ENCODE measurements at places on chromosomes 12 and 14.

DNA sequence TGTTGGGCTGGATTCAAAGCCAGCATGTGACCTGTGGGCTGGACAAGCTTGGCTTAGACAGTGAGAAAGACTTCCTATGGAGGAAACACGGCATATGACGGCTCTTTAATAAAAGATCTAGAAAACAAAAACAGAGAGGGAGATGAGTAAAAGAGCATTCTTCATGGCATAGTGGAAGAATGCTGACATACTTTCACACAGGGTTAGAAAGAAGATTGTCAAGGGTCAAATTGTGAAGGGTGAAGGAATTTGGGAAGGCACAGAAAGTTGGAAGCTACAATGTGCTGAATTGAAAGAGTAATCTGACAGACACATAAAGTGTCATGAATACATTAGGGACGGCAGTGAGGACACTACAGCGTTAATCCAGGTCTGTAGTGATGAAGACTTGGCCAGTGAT, 63.4 kb downstream of the GALNT4 start:
- no peak for DNase-seq

GRCh38 chr12:81874586-81874985, 115.4 kb upstream of the PPFIA2 start:
- DNase-seq, result no peak

DNA sequence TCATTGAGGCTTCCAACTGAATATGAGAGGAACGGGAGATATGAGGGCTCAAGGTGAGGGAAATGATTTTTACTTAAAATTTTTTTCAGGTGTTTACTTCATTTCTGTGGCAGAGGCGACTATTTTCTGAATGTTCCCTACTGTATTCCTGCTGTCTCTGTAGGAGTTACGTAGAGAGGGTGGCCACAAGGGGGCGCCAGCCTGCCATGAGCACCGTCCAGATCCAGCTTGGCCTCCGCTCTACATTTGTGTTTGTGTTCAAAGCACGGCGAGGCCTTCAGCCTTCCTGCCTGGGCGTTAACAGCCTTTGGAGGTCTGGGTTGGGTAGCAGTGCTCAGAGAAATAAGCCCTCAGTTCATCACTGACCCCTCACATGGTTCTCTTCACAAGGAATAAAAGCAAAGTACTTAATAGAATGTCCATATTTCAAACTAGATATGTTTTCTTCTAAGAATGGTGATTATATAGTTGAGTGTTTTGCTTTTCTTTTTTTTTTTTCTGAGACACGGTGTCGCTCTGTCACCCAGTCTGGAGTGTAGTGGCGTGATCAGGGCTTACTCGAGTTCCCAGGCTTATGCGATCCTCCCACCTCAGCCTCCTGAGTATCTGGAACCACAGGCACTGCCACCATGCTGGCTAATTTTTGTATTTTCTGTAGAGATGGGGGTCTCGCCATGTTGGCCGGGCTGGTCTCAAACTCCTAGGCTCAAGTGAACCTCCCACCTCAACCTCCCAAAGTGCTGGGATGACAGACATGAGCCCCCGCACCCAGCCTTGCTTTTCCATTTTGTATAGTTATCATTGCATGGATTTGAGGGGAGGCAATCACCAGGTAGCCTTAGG, 22.3 kb downstream of the CKB start:
- peak; percentile 87 for DNase-seq

DNA sequence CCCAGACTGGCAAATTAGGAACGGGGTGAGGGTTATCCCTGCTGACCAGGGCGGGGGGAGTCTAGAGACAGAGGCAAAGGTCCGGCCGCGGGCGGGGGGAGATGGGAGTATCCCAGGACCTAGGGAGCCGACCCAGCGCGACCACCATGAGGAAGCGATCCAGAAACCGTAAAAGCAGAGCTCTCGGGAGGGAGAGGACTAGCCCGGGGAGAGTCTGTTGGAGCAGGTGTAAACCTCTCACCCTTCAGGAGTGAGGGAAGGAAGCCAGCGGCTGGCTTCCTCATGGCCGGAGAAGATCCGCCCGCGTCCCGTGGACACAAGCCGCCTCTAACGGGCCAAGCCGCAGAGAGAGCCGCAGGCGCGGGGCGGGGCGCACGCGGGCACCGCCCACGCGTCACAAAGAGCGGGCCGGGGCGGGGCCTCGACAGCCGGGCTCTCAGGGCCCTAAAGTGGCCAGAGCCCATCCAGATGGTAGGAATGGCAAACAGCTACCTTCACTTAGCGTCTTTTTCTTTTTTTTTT, at the start of gene ACRBP:
Gene ACRBP, minus strand, starts transcription at position 350 of the 522 bp plus-strand sequence. Its CDS starts 66 bp downstream, at position 284.
- peak; percentile 60 for DNase-seq

Data from stimulated activated CD4-positive, alpha-beta T cell treated with anti-CD3 and anti-CD28 coated beads, Interleukin-15, amount 100 ng/mL, for 24 hours (primary cell).